ENCODE measurements at places on chromosomes 6 and 20.

- DNase-seq = no peak
Measured at GRCh38 chr6:167045828-167046580, 46.8 kb downstream of the CEP43 start.

DNA sequence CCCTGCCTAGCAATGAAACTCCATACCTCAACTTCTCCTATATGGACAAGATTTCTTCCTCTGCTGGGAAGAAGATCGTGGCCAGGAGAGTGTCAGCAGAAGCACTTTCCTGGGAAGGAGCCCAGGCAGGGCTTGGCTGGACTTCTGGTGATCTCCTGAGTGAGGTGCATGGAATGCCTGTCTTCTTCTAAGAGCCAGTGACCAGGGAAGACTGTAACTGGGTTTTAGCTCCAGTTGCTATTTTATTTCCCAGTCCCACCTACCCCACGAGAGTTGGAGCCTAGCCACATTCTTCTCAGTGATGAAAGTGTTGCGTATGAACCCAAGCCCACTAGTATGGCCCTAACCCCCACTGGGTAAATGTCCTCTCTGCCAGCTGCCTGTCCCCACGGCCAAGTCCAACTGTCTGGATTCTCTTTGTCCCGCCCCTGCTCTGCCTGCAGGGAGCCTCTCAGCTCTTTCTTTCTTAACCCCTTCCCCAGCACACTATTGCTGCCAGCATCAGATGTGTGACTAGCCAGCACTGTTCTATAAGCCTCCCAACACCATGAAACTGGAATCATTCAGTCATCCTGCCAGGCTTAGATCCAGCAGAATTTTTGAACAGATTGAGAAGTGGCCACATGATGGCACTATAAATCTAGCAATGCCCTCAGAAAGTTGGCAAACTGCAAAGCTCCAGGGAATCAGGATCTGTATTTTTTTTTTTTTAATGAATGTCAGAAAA, 69.8 kb upstream of the FAM184A start:
- no peak for DNase-seq

GRCh38 chr6:158808941-158809678, 10.1 kb downstream of the EZR start:
- DNase-seq = no peak

GRCh38 chr6:23940466-23940865, 185.5 kb upstream of the NRSN1 start:
- DNase-seq = no peak

DNA sequence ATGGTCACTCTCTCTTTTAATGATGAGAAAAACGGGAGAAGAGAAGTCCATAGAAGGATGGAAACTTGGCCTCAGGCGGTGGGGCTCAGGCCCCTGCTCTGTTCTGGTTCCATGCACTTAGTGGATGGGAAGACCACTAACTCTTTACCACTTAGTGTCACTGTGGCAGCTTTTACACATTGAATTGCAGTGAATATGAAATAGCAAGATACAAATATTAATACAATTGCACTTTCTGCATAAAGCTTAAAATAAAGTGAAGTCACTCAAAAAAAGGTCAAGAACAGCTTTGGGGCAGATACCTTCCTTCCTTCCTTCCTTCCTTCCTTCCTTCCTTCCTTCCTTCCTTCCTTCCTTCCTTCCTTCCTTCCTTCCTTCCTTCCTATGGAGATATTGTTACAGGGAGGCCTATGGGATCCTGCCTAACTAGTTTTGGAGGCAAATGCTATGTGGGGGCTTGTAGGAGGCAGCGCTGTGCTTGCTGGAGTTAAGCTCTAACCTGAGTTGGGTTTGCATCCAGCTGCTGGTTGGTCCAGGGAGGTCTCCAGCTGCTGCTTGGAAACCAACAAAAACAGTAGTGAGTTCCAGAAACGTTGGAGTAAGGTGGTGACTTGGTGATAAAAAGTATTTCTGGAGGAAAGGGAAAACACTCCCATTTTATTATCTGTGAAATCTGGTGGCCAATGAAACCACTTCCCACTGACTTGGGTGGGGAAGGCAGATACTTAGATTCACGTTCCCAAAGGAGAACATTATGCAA, 62.3 kb upstream of the NKX2-2 start:
- no peak for DNase-seq

GRCh38 chr6:130670142-130670541, 157.1 kb upstream of the SMLR1 start:
- no peak for DNase-seq

- DNase-seq = no peak
Measured at GRCh38 chr20:10388597-10388996, 45.4 kb downstream of the MKKS start.

- DNase-seq = no peak
Measured at GRCh38 chr6:27866357-27867050, 45.7 kb downstream of the OR2B2 start.

DNA sequence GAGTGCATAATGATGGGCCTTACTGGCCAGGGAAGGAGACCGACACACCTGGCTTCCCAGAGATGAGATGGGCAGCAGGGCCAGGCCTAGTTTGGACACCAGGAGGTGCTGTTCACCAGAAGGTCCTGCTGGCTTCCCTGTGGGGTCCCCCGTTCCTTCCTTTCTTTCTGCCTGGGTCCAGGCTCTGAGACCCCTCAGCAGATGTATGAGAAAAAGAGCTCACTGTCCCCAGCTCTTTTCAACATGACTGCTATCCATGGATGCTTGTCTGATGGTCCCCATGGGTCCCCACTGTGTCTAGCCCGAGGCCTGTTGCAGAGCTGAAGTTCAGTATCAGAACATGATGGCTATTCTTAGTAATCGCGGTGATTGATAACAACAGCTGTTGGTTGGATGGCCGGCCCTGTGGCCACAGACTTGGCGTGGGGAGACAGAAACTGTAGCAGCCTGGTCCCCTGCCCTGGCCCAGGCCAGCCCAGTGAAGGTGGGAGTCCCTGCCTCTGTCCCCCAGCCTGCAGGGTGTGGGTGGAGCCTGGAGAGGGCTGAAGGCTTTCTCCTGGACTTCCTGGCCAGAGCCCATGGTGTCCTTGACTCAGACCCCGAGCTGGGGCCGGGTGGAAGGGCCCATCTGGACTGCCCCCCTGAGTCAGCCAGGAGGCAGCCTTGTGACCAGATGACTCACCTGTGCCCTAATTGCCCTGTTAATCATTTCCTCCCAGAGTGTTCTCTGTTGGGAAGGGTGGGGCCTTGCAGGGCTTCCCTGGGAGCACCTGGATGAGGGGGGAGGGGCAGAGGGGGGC, 9.9 kb upstream of the BAK1 start:
- no peak for DNase-seq

DNA sequence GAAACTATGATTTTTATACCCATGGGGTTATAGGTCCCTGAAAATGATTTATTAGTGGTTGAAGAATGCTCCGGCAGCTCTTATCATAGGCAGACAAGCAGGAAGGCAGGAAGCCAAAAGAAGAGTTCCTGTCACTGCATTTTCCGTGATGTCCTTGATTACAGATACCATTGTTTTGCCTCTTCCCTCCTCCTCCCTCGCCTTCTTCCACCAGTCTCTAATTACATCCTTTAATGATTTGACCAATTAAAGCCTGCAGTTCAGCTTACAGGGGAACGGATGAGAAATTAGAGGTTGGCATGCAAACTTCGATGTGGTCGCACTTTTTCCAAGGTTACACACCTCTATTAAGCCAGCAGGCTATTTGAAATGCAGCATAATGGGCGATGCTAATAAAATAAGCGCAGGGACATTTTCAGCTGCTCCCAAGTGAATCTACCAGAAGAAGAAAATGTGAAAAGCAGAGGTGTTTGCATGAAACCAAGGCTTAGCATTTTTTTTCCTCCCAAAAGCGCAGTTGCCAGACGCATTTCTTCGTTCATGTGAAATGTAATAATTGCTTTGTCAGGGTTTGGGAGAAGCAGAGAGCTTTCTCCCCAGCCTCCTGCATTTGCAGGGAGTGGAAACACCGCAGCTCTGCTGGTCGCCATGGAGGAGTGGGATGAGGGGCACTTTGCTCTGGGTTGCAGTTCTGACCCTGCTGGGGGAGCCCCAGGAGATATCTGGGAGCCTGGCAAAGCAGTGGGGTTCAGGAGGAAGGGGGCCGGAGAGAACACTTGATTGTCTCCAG, 6.0 kb downstream of the NOX3 start:
- DNase-seq = peak; percentile 53

DNA sequence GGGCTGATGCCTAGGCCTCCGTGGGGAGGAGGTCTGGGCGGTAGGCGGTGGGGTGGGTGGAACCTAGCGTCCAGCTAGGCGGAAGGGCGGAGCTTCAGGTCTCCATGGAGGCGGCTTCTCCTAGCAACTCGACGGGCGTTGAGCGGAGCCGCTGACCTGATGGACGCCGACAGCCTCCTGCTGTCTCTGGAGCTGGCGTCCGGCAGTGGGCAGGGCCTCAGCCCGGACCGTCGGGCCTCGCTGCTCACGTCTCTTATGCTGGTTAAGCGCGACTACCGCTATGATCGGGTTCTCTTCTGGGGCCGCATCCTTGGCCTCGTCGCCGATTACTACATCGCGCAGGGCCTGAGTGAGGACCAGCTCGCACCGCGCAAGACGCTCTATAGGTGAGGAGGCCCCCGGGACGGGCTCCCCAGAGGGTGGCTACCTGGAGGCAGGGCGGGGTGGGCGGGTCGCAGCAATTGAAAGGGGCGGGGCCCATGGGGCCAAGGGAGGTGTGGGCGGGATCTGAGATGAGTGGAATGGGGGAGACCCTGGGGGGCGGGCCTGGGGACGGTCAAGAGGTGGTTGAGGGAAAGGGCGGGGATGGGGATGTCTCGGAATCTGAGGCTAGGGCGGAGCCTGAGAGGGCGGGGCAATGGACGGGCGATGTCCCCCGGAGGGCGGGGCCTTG, at the start of gene RSPH9:
TSS of gene RSPH9 (plus strand) at position 97 of the 673 bp plus-strand sequence. CDS start at position 160, 63 bp downstream.
- no peak for DNase-seq

- DNase-seq = no peak
Measured at GRCh38 chr6:89518352-89519055, 85.6 kb downstream of the ANKRD6 start.

GRCh38 chr6:20490591-20490990, 43.7 kb upstream of the CDKAL1 start:
- DNase-seq = no peak

- DNase-seq = no peak
Measured at GRCh38 chr6:161195386-161195785, 78.5 kb downstream of the AGPAT4 start.

DNA sequence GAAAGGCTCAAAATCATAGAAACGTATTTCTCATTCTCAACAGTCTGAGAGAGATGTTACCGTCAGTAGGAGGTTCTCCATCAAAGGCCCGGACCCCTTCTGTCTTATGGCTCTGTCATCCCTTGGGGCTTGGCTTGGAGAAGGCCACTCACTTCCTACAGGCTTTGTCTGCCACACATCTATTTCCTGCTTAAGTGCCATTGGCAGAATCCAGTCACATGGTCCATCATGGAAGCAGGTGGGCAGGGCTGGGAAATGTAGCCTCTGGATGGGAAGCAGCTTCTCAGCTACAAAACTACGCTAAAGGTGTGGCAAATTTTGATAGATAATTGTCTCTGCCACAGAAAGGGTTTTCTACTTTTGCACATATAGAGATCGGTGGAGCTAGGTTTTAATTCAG, 12.6 kb upstream of the ZFP64 start:
- DNase-seq = no peak

DNA sequence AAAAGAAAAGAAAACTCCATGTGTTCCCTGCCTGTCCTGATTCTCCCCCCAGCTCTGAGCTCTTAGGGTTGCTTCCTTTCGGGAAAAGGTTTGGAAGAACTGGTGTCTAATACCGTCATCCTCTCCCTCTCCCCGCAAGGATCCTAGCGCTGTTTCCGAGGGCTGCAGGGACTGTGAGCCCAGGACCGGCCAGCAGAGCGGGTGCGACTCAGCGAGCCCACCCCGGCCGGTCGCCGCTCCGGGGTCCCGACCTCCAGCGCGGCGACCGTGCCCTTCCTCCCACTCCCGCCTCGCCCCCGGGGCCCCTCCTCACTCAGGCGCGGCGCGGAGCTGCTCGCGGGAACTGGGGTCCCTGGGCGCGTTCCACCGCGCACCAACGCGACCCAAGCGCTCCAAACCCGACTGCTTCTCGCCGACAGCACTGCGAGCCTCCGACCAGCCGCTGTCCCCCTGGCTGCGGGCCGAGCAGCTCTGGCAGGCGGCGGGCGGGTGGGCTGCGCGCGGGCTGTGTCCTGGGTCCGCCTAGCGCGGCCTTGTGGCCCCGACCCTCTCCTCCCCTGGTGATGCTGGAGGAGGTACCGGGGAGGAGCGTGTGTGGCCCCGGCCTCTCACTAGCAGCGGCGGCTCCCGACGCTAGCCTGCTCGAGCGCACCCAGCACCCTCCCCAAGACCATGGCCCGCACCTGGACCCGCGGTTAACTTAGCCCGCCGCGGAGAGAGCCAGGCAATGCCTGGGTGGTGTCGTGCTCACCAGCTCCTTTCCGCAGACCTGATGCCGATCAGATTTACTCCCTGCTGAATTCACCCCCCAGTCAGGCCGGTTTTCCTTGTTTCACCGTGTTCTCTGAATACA, at the start of gene PLA2G7:
TSS of gene PLA2G7 (minus strand) at position 509 of the 853 bp plus-strand sequence. CDS start 12,484 bp downstream, outside the sequence.
- no peak for DNase-seq

DNA sequence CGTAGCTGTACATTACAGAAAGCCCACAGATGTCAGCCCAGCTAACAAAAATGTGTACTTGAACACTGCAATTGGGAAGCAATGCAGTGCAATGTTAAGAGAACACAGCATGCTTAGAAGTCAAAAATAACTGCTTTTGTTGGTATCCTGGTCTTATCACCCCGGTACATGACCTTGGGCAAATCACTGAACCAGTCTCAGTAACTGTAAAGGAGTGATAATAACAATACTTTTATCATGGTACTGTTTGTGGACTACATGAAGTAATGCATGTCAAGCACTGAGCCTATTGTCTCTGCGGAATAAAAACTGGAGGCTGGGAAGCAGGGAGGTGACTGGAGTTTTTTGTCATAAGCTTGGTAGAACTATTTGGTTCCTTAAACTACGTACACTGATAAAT, 44.7 kb upstream of the SPDEF start:
- no peak for DNase-seq

DNA sequence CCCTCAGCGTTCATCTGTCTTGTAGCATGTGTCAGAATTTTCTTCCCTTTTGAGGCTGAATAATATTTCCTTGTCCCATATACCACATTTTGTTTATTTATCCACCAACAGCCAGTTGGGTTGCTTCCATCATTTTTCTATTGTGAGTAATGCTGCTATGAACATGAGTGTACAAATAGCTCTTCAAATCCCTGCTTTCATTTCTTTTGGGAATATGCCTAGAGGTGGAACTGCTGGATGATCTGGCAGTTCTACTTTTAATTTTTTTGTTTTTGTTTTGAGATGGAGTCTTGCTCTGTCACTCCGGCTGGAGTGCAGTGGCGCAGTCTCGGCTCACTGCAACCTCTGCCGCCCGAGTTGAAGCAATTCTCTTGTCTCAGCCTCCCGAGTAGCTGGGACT, 64.7 kb downstream of the SASH1 start:
- no peak for DNase-seq
